Stimulated activated CD4-positive, alpha-beta T cell treated with anti-CD3 and anti-CD28 coated beads, Interleukin-4, amount 100 ng/mL, for 4 hours (primary cell): ENCODE measurements at places on chromosomes 3 and 15.

DNA sequence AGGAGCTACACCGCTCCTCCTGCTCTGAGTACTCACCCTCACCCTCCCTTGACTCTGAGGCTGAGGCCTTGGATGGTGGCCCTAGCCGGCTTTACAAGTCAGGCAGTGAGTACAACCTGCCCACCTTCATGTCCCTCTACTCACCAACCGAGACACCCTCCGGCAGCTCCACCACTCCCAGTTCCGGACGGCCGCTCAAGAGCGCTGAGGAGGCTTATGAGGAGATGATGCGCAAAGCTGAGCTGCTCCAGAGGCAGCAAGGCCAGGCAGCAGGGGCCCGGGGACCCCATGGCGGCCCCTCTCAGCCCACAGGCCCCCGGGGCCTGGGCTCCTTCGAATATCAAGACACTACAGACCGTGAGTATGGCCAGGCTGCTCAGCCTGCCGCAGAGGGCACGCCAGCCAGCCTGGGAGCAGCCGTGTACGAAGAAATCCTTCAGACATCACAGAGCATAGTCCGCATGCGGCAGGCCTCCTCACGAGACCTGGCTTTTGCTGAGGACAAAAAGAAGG, 21.2 kb upstream of the APEH start:
- DNase-seq = no peak

DNA sequence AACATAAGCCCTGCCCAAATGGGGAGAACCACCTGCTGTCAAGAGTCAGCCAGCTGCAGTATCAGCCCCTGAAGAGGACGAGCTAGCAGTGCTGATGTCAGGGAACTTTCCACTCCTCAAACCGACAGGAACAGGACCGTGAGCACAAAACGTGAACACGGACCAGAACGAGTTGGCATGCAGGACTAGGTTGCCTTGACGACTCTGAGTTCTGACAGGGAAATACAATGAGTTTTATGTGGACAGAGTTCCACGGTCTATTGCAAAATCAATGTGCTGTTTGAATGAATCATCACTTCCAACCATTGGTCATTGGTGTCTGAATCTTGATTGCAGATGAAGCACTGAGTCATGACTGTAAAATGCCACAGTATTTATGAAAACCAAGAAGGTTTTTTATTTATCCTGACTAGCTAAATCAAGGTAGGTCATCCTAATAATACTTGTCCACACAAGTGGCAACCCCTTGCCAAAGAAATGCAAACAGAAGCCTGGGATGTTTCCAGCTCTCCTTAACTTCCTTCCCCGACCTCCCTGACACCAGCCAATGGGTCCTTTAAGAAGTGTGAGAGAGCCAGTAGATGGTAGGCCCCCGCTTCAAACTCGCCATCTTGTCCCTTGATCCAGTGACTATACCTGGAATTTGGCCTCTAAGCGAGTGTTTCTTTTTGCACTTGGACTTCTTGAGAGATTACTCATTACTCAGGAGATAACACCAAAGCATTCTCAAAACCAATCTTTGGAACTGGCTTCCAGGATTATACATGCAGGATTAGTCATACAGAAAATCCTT, 119.6 kb downstream of the ASB7 start:
- no peak for DNase-seq

GRCh38 chr3:102905811-102906210, 471.0 kb downstream of the ZPLD1 start:
- no peak for DNase-seq

DNA sequence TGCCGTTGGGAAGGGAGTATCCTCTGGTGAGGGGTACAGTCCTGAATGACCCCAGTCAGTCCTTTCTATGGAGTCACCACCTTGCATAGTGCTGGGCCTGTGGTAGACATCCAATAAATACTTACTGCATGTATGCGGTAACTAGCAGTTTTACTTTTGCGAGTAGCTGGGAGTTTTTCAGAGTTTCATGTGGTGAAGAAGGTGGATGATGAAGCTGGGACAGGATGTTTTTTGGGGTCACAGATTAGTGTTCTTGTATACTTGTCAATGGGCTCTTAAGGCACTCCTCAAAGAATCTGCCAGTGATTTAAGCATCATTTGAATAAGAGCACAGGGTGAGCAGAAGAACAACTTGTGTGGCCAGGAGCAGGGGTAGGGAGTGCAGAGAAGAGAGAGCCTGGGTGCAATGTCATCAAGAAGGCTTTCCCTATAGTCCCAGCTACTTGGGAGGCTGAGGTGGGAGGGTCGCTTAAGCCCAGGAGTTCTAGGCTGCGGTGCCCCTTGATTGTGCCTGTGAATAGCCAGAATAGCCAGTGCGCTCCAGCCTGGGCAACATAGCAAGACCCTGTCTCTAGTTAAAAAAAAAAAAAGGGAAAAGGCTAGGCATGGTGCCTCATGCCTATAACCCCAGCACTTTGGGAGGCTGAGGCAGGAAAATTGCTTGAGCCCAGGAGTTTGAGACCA, 22.1 kb downstream of the PPCDC start:
- DNase-seq = no peak

- no peak for DNase-seq
Observed at GRCh38 chr15:94164971-94165370, 66.4 kb upstream of the MCTP2 start.

- no peak for DNase-seq
Observed at GRCh38 chr3:87200060-87200647, 27.0 kb upstream of the CHMP2B start.

DNA sequence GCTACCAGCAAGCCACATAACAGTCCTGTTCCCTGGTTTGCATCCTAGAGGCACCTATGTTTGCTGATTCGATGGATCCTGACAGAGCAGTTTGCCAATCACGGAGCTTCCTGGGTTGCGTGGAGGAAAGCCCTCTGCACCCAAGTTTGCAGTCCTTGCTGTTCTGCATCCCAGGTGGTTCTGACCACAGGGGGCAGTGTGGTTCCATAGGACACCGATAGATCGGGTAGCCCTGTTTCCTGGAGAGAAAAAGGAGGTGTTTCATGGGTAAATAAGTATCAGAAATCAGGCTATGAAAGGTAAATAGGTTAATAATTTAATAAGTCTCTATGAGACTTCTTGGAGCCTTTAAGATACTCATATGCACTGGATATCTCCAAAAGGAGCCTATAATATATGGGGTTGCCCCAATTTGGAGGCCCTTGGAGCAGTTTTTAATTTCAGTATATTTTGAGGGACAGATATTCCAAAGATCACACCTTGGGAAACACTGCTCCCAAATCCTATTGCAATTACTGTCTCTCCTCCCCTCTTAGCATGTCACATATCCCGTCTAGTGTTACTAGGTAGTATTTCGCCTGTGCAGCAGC, 194.6 kb upstream of the TPM1 start:
- DNase-seq = no peak

DNA sequence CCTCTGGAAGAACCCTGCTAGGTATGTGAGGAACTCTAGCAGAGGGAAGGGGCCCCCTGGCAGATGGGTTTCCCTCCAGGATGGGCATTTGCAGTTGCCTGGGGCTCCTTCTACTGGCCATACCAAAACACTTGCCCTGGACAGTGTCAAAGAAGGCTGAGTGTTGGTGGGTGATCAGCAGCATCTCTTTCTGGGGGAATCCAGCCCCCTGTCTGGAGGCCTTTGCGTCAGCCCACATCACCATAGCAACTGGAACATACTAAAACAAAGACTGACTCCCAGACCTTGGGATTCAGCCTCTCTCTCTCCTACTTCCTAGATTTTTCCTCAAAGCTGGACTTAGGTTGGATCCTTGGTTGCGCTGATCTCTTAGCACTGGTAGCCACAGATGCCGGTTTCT, 8.1 kb downstream of the CEMIP start:
- no peak for DNase-seq

GRCh38 chr15:63992300-63992699, 54.0 kb downstream of the DAPK2 start:
- DNase-seq = no peak

GRCh38 chr15:32683906-32684584, 33.8 kb upstream of the GREM1 start:
- DNase-seq = no peak

- DNase-seq = no peak
Observed at GRCh38 chr3:72821161-72821781, 27.0 kb downstream of the SHQ1 start.

DNA sequence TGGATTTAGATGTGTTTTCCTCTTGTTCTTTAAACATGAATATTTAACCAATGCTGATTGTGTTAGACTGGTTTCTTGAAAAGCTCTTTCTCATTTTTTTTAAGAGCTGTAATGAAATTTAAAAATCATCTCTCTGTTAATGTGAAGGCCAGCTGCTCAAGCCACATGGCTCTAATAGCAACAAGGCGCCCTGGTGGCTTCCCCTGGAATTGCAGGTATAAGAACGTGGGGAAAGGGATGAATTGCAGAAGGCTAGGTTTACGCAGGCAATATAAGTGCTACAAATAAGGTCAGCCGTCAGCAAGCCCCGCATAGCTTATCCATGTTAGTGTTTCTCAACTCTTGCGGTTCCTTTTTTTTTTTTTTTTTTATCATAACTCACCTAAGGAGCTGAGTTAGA, 108.5 kb downstream of the SAMMSON start:
- no peak for DNase-seq

GRCh38 chr3:182709306-182709705, 84.0 kb upstream of the ATP11B start:
- no peak for DNase-seq

GRCh38 chr3:179603831-179604230, 607 bp downstream of the MRPL47 start:
- DNase-seq = no peak

- no peak for DNase-seq
Observed at GRCh38 chr15:66746231-66746605, 44.2 kb downstream of the SMAD6 start.

- DNase-seq = no peak
Observed at GRCh38 chr3:105354429-105354828, 12.3 kb upstream of the ALCAM start.

GRCh38 chr15:68184616-68185480, 20.3 kb downstream of the CALML4 start:
- no peak for DNase-seq

DNA sequence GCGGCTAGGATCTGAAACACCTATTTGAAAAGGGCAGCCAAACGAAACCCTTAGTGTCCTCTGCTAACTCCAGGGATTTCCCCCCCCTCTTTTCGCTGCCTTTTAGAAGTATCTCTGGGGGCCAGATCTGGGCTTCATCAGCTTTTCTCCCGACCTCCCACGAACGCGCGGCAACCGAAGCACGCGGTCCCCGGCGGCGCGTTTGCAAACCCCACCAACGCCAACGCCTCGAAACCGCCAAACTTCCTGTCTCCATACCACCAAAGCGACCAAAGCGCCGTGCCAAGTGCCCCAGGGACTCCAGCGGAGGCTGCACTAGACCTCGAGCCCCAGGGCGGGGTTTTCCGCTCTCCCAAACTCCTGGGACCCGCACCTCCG, 155.8 kb upstream of the FRMD4B start:
- no peak for DNase-seq

DNA sequence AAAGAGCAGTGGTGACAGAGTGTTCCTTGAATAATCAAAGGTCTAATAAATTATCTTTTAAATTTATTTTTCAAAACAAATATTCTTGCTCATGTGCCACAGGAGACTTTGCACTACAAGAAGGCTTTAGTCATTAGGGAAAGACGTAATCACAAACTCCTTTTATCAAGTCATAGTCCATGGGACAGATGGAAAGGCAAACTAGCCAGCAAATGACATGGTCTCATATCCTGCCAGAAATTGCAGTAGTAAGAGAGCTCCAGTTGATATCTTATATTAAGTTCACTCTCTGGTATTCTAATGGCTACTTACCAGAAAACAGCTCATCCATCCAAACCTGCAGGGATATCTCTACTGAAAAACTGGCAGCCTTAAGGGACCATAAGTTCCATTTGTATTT, 225.0 kb upstream of the TP63 start:
- DNase-seq = no peak

DNA sequence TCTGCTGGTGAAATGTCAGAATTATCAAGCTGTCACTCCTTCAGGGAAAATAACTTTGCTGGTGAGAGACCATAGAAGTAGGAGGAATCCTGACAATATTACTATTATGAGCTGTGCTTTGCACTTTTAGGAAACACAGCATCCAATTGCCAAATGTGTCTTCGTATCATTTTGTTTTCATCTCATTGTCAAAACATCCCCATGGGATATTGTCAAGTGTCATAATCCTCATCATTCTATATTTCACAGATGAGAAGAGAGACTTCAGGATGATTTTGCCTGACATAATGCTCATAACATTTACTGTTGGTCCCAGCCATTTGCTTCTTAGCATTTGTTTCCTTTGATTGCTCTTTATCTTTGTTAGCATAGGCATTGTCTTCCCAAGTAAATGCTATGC, 120.5 kb upstream of the NUDT16 start:
- no peak for DNase-seq

- no peak for DNase-seq
Observed at GRCh38 chr15:68413363-68414205, 18.4 kb downstream of the ITGA11 start.

GRCh38 chr15:73249499-73249898, 119.3 kb downstream of the HCN4 start:
- no peak for DNase-seq

GRCh38 chr15:31332020-31332680, 5.5 kb downstream of the KLF13 start:
- DNase-seq = no peak

DNA sequence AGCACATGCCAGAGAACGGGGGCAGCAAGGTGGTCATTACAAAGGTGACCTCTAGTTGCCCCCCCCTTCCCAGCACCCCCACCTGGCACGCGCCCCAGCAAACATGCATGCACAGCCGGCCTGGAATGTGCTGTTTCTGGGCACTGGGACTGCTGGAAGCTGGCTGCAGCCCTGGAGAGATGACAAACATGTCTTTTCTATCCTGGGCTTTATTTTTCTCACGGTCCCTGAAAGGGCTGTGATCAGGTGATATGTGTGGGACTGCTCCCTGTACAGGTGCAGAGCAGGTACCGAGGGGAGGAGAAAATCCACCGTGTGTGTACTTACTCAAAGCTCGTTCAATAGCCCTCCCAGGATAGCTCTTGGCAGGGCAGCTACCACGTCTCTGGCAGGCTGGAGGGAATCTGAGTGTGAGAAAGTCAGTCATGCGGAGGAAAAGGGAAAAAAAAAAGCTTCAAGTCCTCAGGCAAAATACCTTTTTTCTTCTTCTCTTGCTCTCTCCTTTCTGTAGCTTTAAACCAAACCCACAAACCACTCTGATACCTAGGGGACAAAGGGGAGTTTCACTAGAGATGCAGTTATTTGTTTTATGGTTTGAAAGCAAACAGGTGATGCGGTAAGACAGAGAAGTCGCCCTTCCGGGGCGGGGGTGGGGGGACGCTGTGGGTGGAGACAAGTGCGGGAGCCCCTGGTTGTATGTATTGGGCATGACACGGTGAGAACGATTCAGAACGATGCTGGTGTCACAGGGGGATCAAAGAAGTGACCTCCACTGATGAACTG, 5.0 kb upstream of the HES1 start:
- no peak for DNase-seq

- DNase-seq = no peak
Observed at GRCh38 chr15:69099941-69100340, 60.5 kb upstream of the GLCE start.

- no peak for DNase-seq
Observed at GRCh38 chr3:6421666-6422445, 439.1 kb upstream of the GRM7 start.

DNA sequence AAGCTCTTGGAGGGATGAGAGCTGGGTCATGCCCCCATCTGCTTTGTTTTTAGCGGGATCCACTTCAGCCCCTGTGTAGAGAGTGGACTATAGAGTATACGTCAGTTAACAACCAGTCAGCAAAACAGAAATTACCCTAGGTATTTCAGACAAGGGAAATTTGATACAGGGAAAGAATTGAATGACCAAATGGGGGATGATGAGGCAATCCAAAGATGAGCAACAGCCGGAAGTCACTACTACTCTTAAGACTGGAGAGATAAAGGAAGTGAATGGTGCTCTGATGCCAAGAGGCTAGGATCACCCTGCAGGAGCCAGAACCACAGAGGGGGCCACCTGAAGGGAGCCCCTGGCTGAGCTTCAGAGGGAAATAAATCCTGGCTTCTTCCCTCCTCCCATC, 1.7 kb upstream of the GPR62 start:
- no peak for DNase-seq
